ENCODE measurements at places on chromosomes 4 and X.

DNA sequence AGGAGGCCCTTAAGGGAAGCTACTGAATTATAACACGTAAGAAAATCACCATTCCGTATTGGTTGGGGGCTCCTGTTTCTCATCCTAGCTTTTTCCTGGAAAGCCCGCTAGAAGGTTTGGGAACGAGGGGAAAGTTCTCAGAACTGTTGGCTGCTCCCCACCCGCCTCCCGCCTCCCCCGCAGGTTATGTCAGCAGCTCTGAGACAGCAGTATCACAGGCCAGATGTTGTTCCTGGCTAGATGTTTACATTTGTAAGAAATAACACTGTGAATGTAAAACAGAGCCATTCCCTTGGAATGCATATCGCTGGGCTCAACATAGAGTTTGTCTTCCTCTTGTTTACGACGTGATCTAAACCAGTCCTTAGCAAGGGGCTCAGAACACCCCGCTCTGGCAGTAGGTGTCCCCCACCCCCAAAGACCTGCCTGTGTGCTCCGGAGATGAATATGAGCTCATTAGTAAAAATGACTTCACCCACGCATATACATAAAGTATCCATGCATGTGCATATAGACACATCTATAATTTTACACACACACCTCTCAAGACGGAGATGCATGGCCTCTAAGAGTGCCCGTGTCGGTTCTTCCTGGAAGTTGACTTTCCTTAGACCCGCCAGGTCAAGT, 6.9 kb upstream of the MSANTD1 start:
- no peak for DNase-seq

DNA sequence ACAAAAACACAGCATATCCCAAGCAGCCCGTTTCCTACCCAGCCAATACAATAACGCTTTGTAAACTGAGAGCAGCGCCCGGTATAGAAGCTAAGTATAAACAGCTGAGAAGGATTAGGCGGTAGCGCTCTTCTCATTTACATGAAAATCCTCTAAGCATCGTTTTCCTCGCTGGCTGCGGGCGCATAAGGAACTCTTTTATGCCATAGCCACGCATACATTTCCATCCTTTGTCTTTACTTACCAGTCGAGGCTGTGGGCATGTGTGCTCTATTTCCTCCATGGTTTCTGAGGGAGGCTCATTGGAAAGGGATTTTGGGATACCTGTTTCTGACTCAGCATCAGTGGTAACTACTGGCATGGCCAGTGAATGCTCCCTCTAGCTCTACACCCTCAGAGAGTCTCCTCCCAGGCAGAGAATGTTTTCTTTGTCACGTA, 383 bp downstream of the PCYT1B start:
- DNase-seq = no peak

DNA sequence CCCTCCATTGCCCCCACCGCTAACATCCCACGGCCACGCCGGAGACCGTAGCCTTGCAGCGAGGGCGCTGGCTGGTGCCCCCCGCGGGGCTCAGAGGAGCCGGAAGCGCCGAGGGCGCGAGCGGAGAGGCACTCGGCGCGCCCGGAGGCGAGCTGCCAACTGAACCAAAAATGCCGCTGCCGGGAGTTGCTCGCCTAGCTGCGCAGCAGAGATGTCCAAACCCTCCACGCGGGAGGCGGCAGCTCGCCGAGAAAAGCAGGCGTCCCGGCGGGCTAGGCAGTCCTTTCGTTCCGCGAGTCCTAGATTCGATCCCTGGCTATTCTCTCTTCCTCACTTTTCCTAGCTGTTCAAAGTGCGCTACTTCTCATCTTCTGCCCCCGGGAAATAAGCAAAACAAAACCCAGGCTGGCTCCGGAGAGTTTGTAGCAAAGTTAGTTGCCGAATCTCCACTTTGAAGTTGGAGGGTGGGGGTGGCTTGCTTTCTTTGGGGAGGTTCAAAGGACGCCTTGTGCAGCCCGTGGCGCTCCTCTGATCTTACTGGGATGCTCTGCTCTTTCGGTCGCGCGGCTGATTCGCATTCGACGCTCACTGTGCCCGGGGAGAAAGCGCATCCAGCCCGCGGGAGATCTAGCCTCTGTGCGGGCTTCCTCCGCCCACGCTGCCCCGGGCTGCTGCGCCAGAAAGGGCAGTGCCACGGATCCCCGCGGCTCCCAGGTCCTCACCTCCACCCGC, 723 bp downstream of the NKX6-1 start:
- peak; percentile 37 for DNase-seq

- no peak for DNase-seq
Observed at GRCh38 chrX:17500145-17500579, 125.2 kb downstream of the NHS start.

DNA sequence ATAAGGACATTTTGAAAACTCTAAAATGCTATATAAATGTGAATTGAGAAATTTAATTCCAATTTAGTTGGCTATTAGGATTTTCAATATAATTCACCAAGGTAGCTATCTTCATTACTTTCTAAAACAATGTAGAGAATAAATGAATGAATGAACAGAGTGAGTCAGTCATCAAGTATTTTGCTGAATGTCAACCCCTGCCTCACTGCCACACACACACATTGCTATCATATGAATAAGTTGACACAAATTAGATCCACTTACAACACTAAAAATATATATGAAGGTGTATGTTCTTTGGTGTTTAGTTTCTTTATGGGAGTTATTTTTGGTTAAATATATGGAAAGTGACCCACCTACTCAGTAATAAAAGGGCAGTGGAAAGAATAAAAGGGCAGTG, 141.4 kb upstream of the SMIM10 start:
- DNase-seq = no peak

Measured in activated T-cell treated with anti-CD3 and anti-CD28 coated beads, Interleukin-2, amount 50 U/mL, for 72 hours (primary cell).